Stimulated activated CD4-positive, alpha-beta T cell treated with anti-CD3 and anti-CD28 coated beads, Interleukin-1b, Interleukin-23, amount 100 ng/mL, for 4 hours (primary cell): ENCODE measurements at places on chromosomes 6 and 20.

DNA sequence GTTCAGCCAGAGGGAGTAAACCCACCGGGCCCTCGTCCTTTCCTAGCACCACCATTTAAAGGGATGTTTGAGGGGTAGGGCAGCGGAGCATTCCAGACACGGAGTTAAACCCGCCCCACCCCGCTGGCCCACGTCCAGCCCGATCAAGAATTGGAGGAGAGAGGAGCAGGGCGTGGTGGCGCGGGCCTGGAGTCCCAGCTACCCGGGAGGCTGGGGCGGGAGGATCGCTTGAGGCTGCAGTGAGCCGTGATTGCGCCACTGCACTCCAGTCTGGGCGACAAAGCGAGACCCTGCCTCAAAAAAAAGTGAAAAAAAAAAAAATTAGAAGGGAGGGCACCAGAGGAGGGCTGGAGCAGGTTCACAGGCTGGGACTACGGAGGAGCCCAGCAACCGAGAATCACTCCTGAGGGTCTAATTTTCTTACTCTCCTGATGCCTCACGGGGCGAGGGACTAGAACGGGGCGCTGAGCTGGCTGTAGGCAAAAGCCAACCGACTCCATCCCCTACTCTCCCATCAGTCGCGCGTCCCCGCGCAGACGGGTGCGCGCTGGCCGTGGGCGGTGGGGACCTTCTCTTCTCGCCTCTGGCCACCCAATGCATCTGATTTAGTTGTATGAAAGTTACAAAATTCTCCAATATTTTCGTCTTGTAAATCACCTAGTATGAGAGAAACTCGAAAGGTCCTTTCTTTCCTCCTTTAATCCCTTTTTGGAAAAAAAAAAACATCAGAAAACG is 6.1 kb upstream of the HSPA1B start:
- peak; percentile 70 for DNase-seq

DNA sequence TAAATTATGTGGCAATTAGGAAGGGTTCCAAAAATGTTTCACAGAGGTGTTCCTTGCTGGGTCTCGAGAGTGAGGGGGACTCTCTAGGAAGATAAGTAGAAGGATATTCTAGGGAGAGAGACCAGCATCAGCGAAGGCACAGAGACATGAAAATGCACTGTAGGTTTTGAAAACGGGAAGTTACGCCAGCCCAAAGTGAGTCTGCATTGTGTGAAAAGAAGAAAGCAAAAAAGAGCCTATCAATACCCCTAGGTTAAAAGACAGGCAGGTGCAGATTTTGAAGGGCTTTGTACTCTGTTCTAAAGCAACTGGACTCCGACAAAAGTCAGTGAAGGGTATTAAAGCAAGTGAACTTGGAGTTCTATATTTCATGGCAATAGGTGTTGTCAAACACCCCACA is 25.7 kb upstream of the MRAP2 start:
- no peak for DNase-seq

- DNase-seq = peak; percentile 18
Measured at GRCh38 chr6:14876778-14877613, 368.9 kb upstream of the JARID2 start.

GRCh38 chr20:49216991-49217578 is 2.1 kb upstream of the DDX27 start:
- peak; percentile 98 for DNase-seq

DNA sequence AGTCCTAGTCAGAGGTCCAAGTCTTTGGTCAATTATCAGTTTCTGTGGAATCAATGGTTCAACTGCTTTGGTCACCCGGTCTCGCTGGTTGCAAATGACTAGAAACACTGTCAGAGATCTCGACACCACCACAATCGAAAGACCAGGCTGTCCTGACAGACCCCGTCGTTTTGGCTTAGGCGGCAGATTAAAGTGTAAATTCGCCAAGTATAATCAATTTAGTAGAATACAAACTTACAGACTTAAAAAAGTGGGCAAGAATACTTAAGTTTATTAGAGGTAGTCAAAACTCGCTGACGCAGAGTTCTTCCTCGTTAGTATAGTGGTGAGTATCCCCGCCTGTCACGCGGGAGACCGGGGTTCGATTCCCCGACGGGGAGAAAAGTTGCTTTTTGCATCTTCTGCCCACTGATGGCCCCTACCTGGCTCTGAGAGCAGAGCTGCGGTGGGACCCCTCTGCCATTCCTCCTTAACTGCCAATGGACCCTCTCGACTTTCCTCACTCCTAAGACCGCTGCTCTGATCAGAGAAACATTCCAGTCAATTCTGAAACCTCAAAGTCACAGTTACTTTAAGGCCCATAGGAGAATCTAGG is 30.6 kb upstream of the ZNF184 start:
- peak; percentile 88 for DNase-seq

DNA sequence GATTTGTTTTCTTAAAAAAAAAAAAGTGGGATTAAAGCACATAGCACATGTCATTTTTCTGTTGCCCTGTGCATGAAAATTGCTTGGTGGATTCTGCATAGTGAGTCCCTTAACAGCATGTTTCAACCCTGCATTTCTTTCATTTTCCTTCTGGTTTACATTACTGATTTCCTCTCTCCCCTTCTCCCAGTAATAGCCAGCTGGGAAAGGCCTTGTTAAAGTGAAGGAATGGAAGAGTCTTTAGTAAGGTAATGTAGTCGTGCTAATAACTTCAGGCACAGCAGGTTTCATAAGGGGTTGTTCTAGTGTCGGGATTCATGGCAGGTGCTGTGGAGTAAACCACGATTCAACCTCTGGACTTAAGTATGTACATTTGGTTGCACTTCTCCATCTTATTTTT is 202.4 kb downstream of the FARS2 start:
- no peak for DNase-seq

DNA sequence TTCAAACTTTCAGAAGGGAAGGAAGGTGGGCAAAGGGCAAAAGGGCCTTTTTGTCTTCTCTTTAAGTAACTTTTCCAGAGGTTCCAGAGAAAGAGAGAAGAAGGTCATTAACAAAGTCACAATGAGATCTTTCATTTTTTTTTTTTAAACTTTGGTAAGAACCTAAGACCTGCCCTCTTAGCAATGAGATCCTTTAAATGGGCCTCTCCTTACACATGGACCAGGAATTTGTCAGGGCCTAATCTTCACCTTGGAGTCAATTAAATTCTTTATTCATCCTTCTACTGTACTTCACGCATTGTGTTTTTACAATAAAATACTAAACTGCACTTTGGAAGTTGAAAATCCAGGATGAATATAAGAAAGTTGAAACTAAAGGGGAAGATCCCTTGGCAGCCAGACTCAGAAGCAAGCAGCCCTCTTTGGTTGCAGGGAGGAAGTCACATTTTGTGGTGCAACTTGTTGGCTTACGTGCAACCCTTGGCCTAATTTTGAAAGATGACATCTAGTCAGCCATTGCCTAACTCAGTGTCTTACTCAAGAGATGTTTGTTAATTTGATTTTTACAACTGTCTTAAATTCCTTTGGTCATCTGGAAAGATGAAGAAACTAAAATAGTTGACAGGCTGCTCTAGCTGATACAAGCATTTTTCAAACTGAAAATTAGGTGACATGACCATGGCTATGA is 11.9 kb upstream of the TMEM170B start:
- DNase-seq = no peak

DNA sequence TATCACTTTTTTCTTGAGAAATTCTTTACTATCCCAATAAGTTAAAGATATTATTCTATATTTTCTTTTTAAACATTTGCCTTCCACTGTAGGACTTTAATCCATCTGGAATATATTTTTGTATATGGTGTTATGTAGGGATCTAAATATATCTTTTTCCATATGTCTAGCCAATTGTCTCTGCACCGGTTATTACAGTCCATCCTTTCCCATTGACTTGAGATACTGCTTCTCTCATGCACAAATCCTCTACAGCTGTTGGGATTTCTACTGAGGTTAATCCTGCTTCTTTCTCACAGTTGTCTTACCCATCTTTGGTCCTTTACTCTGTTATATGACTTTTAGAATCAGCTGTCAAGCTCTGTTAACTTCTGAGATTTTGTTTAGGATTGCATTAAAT is 483.8 kb upstream of the CDH4 start:
- no peak for DNase-seq

DNA sequence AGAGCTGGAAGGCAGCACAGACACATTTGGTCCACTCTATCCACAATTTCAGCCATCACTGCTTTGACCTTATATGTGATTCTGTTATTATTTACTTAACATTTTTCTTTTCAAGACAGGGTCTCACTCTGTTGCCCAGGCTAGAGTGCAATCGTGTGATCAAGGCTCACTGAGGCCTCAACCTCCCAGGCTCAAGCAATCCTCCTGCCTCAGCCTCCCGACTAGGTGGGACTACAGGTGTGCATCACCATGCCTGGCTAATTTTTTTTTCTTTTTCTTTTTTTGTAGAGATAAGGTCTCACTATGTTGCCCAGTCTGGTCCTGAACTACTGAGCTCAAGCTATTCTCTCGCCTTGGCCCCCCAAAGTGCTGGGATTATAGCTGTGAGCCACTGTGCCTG is 40.3 kb downstream of the BCL2L1 start:
- DNase-seq = no peak

- no peak for DNase-seq
Measured at GRCh38 chr6:130647246-130647645, 180.0 kb upstream of the SMLR1 start.

DNA sequence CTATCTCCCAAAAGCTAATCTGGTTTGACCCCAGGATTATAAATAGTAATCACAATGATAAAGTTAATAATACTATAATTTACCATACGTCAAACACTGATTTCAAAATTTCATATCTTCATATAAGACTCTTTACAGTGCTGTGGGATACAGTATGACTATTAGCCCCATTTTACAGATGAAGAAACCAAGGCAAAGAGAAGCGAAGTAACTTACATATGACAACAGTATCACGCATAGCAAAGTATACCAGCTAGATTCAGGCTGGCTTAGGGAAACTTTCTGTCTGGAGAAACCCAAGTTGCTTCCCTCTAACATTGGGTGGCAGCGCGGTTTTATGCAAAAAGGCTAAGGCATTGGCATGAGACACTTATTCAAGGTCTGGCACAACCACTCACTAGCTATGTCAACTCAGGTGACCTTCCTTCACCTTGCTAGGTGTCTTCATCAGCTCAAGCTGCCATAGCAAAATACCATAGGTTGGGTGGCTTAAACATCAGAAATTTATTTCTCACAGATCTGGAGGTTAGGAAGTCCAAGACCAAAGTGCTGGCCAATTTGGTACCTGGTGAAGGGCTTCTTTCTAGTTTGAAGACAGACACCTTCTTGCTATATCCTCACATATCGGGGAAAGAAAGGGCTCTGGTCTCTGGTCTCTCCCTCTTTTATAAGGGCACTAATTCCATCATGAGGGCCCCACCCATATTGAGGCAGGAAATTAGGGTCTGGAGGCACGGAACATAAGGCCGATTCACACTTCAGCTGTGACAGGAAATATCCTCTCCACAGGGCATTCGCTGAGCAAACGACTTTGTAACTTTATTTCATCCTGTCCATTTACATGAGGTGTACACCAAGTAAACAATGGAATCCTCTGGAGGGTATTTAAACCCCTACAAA is 22.4 kb upstream of the UTRN start:
- peak; percentile 12 for DNase-seq

DNA sequence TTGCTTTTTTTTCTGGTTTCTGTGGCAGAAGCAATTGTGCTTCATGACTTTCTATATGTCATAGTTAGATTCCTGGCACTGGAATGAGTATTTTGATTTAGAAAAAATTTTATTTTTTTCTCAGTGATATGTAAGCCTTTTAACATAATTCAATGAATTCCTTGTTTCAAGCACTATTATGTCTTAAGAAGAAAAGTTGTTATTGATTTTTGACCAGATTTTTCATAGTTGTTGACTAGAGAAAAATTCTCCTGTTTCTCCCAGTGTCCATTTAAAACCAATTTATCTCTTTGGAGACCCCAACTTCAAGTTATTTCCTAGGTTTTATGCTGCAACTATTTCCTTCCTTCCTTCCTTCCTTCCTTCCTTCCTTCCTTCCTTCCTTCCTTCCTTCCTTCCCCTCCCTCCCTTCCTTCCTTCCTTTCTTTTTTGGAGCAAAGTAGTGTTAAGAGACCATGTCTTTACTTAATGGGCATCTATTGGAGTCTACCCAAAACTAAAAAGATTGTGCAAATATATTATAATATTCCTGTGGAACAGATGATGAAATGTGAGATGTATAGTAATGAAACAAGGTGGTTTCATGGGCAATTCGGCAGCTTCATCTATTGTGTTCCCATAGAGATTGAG is 346.9 kb downstream of the RNF144B start:
- no peak for DNase-seq

DNA sequence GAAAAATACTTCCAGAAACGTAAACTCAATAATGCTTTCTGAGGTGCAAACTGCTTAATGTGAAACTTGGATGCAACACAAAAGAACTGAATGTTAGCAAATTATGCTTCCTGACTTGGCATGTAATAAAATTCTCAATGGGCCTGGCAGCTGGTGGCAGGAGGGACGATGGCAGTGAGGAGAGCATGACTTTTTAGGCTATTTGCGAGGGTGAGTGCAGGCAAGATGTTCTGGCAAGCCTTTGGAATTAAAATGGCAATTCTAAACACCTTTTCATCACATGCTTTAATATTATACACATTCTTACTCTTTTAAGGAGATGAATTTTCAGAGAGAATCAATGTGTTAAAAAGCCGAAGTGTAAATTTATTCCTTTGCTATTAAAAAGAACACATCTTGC is 224.8 kb upstream of the CDH4 start:
- DNase-seq = no peak

DNA sequence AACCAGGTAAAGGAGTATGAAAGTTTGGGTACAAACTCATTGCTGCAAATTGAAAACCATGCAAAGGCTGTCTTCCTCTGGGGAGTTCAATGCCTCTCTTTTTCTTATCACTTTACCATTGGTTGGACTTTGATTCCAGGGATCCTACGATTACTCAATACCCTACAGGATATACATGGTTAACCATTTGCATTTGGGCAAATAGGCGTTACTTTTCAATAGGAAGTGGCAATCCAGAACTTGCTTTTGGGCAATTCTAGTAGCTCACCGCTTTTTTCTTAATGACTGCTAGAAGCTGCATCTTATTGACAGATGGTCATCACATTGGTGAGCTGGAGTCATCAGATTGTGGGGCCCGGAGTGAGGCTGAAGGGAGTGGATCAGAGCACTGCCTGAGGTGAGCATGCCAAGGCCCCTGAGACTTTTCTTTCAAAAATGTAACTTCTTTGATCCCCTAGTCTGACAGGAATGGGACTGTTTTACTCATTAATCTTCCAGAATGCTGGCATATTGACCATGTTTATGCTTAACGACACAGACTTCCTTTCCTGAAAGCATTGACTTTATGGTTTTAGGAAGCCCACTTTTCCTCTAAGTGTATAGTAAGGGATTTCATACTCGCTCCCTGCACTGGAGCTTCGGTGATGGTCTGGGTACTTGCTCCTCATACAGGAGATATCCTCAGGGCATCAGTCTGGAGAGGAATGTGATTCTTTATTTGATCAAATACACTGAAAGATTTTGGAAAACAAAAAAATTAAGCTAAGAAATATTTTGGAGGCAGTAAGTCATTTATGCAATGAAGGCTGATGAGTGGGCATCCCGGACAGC is at the start of gene CCR6:
TSS of gene CCR6 (plus strand) at position 270 of the 831 bp plus-strand sequence. CDS start 13,039 bp downstream, outside the sequence.
- DNase-seq = no peak

DNA sequence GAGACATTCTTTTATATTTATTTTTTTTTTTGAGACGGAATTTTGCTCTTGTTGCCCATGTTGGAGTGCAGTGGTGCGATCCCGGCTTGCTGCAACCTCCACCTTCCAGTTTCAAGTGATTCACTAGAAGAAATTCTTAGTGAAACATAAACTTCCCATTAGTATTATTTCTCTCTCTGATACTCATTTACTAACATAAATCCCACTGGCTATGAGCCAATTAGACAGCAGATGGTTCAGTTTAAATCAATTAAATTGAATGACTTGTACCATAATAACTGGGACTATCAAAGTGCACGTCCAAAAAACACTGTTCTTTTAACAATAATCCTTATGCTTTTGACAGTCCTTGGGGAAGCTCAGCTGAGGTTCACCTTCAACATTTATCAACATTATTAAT is 111.2 kb upstream of the PTCHD4 start:
- DNase-seq = no peak
